ENCODE measurements at places on chromosomes 16 and 17.

DNA sequence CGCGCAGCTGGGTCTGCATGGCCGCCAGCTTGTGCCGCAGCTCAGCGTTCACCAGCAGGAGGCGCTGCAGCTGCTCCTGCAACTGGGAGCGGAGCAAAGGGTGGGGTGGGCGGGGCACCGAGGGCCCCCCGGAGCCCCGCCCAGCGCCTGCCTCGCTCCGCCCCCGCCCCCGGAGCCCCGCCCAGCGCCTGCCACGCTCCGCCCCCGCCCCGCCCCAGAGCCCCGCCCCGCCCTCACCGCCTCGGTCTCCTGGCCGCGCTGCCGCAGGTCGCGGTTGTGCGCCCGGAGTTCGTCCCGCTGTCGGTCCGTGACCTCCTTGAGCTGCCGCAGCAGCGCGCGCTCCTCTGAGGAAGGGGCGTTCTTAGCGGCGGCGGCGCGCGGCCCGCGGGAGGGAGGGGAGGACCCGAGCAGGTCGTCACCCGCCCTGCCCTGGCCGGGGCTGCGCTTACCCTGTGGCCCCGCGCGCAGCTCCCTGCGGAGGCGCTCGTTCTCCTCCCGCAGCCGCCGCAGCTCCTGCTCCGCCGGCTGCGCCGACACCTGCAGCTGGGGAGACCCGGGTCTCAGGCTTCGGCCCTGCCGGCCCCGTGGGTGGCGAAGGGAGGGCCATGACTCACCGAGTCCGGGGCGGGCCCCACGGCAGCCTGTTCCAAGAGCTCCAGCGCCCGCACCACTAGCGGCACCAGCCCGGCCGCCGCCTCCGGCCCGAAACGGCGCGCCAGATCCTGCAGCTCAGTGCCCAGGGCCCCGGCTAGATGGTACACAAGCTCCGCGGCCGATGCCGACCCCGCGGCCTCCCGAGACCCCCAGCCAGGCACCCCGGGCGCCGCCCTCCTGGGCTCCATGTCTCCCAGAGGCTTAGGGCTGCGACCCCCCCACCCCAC is 463 bp downstream of the RILP start:
- DNase-seq, result peak; percentile 94

GRCh38 chr16:51542981-51543815 is 392.1 kb upstream of the SALL1 start:
- DNase-seq, result peak; percentile 74

DNA sequence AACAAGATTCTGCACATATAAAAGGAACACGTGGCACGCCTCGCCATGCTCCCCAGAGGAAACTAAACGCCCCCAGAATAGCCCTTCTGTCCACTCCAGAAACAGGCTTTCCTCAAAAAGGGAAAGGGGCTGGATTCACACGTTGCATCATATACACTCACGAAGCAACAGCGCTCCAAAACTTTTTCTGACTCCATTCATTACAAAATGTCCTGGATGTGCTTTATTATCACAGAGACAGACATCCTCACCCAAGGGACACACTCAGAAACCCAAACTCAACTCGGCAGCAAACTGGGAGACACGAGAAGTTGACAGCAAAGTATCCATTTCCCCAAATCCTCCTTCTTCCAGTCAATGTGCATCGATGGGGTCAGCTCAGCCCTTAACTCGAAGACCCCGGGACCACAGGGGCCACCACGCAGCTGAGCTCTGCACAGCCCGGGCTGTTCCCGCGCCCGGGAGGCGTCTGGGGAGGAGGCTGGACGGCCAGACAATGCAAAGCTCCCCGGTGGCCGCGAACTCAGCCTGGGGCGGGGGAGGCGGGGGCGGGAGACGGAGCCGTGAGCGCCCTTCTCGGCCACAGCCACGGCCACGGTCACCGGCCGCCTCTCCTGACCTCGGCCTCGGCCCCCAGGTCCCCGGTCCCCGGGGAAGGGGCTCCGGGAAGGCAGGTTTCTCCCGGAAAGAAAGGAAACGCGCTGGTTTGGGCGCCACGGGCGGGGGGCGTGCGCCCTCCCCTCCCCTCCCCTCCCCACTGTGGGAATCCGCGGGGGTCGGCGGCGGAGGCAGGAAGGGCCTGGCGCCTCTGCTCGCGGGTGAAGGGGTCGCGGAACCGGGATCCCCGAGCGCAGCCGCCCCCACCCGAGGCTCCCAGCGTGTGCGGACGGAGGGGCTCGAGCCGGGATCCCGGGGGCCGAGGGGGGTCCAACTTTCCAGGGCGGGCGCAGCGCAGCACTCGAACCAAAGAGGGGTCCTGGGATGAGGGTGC is 1.2 kb downstream of the NXN start:
- peak; percentile 73 for DNase-seq

DNA sequence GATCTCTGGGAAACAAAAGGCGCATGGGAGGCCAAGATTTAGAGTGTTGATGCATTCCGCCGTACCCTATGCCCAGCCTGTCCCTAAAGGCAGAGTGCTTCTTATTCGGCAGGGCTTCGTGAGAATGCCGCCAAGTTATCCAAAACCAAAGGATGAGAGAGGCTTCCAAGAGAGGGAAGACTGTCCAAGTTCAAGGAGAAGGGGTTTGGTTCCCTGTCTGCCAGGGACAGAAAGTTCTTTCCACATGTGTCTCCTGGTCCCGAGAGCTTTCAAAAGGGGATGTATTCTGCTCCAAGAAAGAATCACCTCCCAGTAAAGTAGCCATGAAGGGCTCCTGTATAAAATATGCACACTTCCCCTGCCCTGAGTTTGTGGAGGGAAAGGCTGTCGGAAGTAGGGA is 42.1 kb upstream of the CLEC18A start:
- no peak for DNase-seq

Data from right forelimb (tissue), 1 donor.